Memory B cell (primary cell): ENCODE measurements at places on chromosomes 4 and X.

- no peak for DNase-seq
Observed at GRCh38 chrX:41145920-41146608, 60.8 kb downstream of the USP9X start.

GRCh38 chr4:138182838-138183426 is 59.2 kb downstream of the SLC7A11 start:
- peak; percentile 36 for DNase-seq

DNA sequence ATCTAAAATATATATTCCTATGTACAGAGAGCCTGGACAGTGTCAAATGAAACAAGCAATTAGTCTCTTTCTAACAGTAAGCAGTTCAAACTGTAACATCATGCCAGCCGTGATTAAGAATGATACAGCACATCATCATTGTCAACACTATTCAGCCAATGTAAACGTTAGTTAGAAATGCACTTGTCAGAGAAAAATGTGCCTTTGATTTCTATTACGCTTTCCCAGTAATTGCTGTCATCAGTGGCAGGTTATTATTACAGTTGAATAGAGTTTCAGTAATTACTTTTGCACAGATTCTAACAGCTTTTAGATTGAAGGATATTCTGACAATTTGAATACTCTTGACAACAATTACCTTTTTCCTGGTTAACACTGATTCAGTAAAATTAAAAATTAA is 1007.1 kb downstream of the SH3BGRL start:
- no peak for DNase-seq

- peak; percentile 77 for DNase-seq
Observed at GRCh38 chr4:26826721-26827120, 33.9 kb upstream of the STIM2 start.

DNA sequence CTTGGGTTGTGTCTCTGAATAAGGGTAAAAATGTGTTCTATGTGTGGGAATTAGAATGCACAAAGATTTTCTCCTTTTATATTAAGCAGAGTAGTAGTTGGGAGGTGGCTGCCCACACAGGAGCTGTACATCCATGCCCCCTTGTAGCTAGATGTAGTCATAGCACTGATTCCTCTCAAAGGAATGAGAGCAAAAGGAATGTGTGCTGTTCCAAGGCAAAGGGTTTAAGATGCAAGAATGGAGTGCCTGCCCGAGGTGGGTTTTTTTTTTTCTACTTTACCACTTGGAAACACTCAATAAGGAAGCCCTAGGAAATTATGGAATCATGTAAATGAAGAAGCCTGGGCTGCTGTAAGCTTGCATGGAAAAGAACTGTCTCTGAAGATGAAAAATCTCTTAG is 2183.2 kb upstream of the AGA start:
- no peak for DNase-seq

DNA sequence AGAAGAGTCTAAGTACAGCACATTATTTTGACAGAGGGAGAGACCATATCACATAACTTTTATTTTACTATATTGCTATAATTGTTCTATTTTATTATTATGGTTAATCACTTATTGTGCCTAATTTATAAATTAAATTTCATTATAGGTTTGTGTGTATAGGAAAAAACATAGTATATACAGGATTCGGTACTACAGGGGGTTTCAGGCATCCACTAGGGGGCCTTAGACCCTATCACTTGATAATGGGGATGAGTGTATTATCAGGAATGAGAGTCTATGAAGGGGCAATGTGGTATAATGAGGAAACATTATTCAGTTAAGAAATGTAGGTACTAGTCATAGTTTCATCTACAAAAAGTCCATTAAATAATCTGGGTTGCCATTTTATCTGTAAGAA is 833.1 kb downstream of the C4orf33 start:
- DNase-seq: no peak
